ENCODE measurements at places on chromosomes 1 and 21. TPM values are rescaled to one million over a fixed set of nuclear protein-coding genes. Genes with fewer than 3 reads are reported as not detected.

ALPL gene
- 5.3 TPM for total RNA-seq

LCE1D gene
- total RNA-seq: not detected

BRDT gene
- not detected for total RNA-seq

CCDC17 gene
- total RNA-seq: 1.3 TPM

NBPF20 gene
- 1.8 TPM for total RNA-seq

RNF207 gene
- 8.4 TPM for total RNA-seq

LPAR3 gene
- 0.20 TPM for total RNA-seq

RORC gene
- 0.65 TPM for total RNA-seq

MEX3A gene
- 9.1 TPM for total RNA-seq

OPN3 gene
- total RNA-seq: 5.3 TPM

FCN3 gene
- total RNA-seq: 2.4 TPM

CASP9 gene
- total RNA-seq: 13.4 TPM

DNA sequence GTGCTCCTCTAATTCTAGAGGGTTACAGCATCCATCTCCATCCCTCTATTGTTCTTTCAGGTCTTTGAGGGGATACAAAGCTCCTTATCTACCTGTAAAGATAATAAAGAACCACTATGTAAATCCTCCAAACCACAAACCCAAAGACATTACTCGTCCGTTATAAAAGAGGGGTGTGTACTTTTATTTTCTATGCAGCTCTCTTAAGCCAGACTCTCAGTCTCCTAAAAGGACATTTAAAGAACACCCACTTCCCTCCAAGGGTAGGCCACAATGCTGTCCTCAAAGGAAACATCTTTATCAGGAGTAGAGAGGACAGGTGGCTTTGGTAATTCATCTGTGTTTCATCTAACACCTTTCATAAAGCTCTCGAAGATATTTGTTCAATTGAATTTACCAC, 67.9 kb upstream of the DYNLT5 start:
- no peaks in the 10 kb centered on the region for H3K36me3 ChIP-seq
- H3K27me3 ChIP-seq: no peaks in the 10 kb centered on the region
- H3K27ac ChIP-seq: no peak overlapping the region
- no peaks in the 10 kb centered on the region for H3K4me1 ChIP-seq
- H3K4me3 ChIP-seq: no peak overlapping the region

- no peak for DNase-seq
- no peaks in the 10 kb centered on the region for H3K27me3 ChIP-seq
- H3K27ac ChIP-seq: no peak overlapping the region
- no peak overlapping the region for H3K4me3 ChIP-seq
- H3K36me3 ChIP-seq: no peaks in the 10 kb centered on the region
Measured at GRCh38 chr1:45854724-45855123, 51.3 kb downstream of the MAST2 start.

GRCh38 chr1:241413386-241413785, 56.4 kb upstream of the RGS7 start:
- H3K27ac ChIP-seq: no peak overlapping the region
- no peak for DNase-seq
- H3K4me1 ChIP-seq: no peaks in the 10 kb centered on the region
- H3K36me3 ChIP-seq: no peaks in the 10 kb centered on the region

- DNase-seq: no peak
Measured at GRCh38 chr1:15940110-15941043, 35.5 kb downstream of the ZBTB17 start.

- H3K4me3 ChIP-seq: no peak overlapping the region
- no peak overlapping the region for H3K27ac ChIP-seq
- no peaks in the 10 kb centered on the region for H3K36me3 ChIP-seq
Measured at GRCh38 chr1:55896210-55896609, 681.0 kb upstream of the USP24 start.

DNA sequence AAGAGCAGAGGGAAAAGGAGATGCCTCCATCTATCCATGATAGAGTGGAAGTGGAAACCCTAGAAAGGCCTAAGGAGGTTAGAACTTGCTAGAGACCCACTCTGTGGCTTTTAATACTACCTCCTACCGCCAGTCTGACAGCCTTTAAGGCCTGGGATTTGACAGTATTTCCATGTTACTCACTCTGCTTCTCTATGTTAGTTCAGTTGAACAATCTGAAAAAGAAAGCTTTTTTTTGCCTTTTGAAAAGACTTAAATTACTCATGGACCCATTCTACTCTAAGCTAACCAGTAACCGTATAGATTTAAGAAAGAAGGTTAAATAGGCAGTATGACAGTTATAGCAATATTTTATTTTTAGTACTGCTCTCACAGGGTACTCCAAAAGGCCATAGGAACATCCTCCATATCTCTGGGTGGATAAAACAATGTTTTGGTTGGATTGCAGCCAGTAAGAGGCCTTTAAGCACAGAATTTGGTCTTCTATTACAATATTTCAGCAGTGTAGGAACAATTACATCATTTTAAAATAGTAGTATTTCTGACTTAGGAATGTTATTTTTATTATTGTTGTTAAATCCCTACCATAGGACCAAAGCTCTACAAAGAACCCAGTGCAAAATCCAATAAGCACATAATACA, 15.9 kb upstream of the GPR25 start:
- H3K27ac ChIP-seq: no peak overlapping the region
- DNase-seq: no peak
- no peak overlapping the region for H3K4me3 ChIP-seq
- peaks cover 1% of the 10 kb centered on the region for H3K4me1 ChIP-seq
- no peaks in the 10 kb centered on the region for H3K36me3 ChIP-seq
- H3K27me3 ChIP-seq: no peaks in the 10 kb centered on the region

- DNase-seq: no peak
- H3K27ac ChIP-seq: no peak overlapping the region
Measured at GRCh38 chr1:181073638-181074037, 14.9 kb upstream of the IER5 start.

GRCh38 chr1:154609398-154610380, 1.7 kb upstream of the ADAR start:
- H3K4me1 ChIP-seq: peaks cover 8% of the 10 kb centered on the region
- no peaks in the 10 kb centered on the region for H3K27me3 ChIP-seq
- H3K27ac ChIP-seq: no peak overlapping the region
- H3K4me3 ChIP-seq: no peak overlapping the region

GRCh38 chr1:47434051-47434842, 3.6 kb upstream of the FOXD2 start:
- peak overlapping the region; percentile 23 for H3K4me3 ChIP-seq
- H3K36me3 ChIP-seq: no peaks in the 10 kb centered on the region
- no peak overlapping the region for H3K27ac ChIP-seq
- no peaks in the 10 kb centered on the region for H3K27me3 ChIP-seq
- peak; percentile 67 for DNase-seq
- H3K4me1 ChIP-seq: peaks cover 6% of the 10 kb centered on the region

DNA sequence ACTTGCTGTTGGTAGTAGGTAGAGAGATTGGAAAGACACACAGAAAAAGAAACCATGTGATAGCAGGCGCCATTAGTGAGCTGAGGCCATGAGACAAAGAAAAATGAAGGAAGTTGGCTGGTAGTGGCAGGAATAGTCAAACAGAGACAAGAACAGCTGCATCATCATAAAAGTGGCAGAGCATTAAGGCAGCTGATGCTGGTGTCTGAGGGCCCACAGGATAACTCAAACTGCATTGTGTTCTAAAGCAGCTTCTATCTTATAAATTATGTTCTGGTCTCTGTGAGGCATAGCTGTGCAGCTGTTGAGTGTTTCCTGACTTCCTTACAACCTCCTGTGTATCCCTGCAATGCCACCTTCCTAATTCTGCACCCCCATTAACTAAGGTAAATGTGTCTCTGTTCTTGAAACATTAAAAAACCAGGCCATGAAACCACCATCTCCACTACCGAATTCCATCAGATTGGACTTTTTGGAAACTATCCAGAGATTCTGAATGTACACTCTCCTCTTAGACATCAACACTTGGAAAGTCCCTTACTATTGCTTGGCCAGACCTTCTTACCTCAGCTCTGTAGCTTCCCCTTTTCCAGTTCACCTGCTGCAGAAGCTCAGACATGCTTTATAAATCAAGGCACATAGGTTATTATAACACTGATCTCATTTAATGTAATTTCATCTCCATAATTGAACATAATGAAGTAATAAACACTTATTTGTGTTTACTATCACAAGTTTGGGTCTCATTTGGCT, 23.4 kb upstream of the ARHGAP29 start:
- H3K4me1 ChIP-seq: no peaks in the 10 kb centered on the region
- H3K27ac ChIP-seq: no peak overlapping the region
- no peak overlapping the region for H3K4me3 ChIP-seq

DNA sequence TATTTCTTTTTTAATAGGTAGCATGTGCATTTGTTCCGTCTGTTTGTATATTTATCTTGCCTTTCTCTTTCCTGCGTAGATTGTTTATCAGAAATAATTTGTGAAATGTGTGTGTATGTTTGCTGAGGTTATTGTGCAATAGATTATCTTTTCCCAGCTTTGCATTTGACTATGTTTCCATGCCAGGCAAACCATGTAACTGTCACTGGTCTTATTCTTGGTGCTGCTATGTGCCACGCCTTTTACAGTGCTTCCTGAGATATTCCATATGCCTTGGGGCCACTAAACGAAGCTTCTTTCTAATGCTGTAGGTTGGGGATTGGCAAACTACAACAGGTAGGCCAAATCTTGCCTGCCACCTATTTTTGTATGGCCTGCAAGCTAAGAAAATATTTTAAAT, 598.8 kb downstream of the PLPP3 start:
- H3K27me3 ChIP-seq: no peaks in the 10 kb centered on the region
- no peak overlapping the region for H3K4me3 ChIP-seq
- H3K36me3 ChIP-seq: no peaks in the 10 kb centered on the region
- no peak overlapping the region for H3K27ac ChIP-seq
- no peak for DNase-seq

- no peaks in the 10 kb centered on the region for H3K4me1 ChIP-seq
- no peaks in the 10 kb centered on the region for H3K36me3 ChIP-seq
- H3K27ac ChIP-seq: no peak overlapping the region
- H3K4me3 ChIP-seq: no peak overlapping the region
- no peak for DNase-seq
Measured at GRCh38 chr1:21742578-21742977, 40.4 kb downstream of the USP48 start.

DNA sequence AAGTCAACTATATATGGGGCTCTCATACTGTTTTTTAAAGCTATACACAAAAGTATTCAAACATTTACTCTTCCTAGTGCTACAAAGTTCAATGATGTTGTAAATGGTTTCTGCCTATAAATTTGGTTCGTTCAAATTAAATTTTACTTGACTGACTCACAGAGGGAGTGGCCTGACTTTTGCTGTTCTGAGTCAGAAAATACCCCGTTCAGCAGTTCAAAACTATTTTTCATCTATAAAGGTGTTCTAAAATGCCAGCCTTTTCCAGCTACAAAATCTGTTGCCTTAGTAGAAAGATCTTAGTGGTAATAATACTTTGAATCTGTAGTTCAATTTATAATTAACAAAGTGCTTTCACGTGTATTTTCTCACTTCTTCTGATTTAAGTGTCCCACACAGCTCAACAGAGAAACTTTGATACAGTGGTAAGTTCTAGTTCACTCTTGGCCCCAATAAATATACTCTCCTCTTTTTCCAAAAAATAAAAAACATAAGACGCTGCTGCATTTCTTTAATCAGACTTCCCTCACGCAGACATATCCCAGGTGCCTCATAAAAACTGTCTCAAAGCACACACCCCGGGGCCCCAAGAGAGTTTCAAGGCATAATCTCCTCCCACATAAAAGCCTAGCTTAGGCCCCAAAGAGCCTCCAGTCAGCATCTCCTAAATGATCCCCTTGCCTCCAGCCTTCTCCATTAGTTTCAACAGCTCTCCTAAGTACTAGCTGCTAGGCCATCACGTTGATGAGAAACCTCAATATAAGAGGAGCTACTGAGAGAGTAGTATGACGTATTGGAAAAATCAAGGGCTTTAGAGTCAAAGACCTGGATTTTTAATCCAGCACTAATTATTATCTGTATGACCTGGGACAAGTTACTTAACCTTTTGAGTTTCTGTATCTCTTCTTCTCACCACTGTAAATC, 3.2 kb downstream of the PTP4A2 start:
- H3K27ac ChIP-seq: peak overlapping the region; percentile 23
- H3K36me3 ChIP-seq: no peaks in the 10 kb centered on the region
- H3K4me1 ChIP-seq: peaks cover 8% of the 10 kb centered on the region
- no peaks in the 10 kb centered on the region for H3K27me3 ChIP-seq

DNA sequence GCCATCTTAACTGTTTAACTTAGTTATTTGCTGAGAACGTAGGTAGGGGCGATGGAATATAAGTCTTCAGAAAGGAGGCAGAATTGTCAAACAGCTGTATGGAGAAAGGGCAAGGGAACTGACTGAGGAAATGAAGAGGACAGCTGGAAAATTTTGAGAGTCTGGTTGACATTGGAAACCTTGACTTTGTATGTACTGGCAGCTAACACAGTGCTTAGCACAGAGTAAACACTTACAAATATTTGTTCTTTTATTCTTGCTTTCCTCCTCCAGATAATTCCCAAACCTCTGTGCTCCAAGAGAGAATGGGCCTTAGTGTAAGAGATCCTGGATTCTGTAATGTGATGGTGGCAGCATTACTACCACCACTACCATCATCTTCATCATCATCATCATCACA, 91.3 kb downstream of the ZSCAN20 start:
- H3K4me3 ChIP-seq: no peak overlapping the region
- H3K27me3 ChIP-seq: no peaks in the 10 kb centered on the region
- peaks cover 3% of the 10 kb centered on the region for H3K4me1 ChIP-seq
- no peak overlapping the region for H3K27ac ChIP-seq
- no peak for DNase-seq
